Cerebellar cortex (tissue), 1 donor: ENCODE measurements at places on chromosomes 13 and 19.

- DNase-seq = no peak
These were observed 2.5 kb upstream of the S1PR4 start for GRCh38 chr19:3175781-3176714.

DNA sequence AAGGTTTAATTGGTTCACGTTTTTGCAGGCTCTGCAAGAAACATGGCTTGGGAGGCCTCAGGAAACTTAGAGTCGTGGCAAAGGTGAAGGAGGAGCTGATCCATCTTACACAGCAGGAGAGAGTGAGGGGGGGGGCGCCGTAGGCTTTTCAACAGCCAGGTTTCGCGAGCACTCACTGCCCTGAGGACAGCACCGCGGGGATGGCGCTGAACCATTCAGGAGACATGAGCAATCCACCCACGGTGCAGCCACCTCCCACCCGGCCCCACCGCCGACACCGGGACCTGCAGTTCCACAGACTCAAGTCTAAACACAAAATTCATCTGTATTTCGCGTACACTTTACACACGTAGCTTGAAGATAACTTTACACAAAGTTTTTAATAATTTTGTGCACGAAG lies 73.6 kb downstream of the KDM4B start:
- no peak for DNase-seq

DNA sequence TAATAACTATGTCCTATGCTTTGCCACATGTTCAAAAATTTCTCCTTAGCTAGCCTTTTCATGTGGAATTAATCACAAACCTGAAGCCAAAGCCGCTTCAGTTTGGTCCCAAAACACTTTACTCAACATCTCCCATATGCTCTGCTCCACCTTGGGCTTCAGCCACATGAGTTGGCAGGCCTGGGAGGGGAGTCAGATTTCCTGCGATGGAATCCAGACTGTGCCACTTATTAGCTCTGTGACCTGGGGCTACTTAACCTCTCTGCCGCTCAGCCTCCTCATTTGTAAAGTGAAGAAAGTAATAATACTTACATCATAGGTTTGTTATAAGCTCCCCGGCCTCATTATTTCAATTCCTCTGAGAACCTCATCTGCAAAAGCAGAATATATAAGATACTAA lies 272.0 kb downstream of the LMO7 start:
- DNase-seq = peak; percentile 88

DNA sequence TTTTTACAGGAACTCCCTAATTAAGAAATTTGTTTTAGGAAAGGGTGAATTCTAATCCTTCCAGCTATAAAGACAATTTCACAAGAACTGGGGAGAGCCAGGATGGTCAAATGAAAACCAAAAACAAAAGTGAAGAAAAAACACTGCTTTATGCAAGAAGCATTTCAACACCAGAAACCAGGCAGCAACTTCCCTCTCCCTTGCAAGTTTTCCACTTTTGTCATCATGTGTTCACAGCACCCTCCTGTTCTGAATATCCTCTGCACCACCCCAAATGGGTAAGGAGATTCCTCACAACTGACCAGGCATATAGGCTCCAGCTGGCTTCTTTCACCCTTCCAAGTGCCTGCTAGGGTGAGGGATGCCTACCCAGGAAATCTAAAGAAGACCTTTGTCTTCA lies 328.1 kb downstream of the TBC1D4 start:
- DNase-seq = no peak

DNA sequence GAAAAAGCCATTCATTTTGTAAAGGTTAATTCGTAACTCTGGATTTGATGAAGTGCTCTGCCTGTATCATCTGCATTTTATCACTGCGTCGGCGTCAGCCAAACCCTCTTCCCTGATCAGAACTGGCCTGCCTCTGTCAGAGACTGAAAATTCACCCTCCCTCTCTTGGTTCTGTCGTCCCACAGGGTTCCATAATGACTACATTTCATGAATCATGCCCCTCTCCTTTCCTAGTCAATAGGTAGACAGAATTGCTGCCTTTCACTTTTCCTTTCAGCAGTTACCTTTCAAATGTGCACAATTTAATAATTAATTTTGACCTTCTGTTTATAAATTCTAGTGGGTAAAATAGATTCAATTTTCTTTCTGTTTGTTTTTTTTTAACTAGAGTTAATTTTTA lies 423.4 kb downstream of the RFC3 start:
- DNase-seq = no peak
